Stimulated activated effector memory CD8-positive, alpha-beta T cell treated with anti-CD3 and anti-CD28 coated beads, Interleukin-12 subunit alpha, Interleukin-12 subunit beta, amount 100 ng/mL, for 72 hours (primary cell): ENCODE measurements at places on chromosomes 1 and 21.

GRCh38 chr1:223508796-223509195 lies 115.6 kb downstream of the CCDC185 start:
- DNase-seq = no peak

GRCh38 chr1:41580021-41580420 lies 95.5 kb upstream of the EDN2 start:
- no peak for DNase-seq

- no peak for DNase-seq
Observed at GRCh38 chr1:233459470-233459945, 132.0 kb downstream of the MAP3K21 start.

DNA sequence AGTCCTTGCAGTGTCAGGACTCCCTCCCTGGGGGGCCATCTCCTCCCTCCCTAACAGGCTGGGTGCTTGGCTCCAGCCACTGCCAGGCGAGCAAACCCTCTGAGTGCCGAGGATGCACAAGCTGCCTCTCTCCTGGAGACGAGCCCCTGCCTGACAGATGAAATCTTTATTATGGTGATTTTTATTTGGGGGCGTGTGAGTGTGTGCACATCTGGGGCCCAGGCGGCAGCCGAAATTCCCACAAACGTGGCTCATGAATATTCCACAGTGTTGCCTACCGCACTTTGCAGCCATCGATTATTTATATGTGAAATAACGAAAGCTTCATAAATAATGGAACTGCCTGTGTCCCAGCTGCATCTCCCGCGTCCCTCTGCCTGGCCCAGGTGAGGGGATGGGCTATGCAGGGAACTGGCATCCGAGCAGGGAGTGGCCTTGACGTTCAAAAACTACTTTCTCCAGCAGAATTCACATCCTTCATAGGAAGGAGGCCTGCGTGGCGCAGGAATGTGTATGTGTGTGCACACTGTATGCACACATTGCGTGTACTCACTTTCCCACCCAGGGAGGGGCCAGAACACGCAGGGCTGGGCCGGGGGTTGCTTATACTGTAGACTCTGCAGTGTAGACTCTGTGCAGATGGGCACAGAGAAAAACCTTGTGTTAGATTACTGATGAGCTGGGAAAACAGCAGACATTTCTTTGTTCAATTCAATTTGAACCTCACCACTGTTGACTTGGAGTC lies 73.1 kb downstream of the UBIAD1 start:
- no peak for DNase-seq

DNA sequence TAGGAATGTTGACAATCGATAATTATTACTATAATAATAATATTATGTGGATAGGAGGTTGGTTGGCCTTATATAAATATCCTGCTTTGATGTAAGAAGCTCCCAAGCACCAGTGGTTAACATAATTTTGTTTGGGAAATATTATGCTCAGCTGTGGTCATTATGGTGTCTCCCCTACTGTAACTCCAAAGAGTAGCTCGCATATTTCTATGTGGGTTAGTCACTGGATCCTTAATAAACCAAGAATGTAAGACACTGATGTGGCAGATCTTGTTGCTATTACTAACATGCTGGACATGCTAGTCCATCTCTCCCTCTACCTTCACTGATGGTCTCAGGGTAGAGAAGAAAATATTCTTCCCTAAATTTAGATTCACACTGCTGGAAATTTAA lies 79.2 kb upstream of the RALGPS2 start:
- no peak for DNase-seq

GRCh38 chr1:204128964-204129896 lies 22.6 kb downstream of the ETNK2 start:
- DNase-seq = peak; percentile 76

DNA sequence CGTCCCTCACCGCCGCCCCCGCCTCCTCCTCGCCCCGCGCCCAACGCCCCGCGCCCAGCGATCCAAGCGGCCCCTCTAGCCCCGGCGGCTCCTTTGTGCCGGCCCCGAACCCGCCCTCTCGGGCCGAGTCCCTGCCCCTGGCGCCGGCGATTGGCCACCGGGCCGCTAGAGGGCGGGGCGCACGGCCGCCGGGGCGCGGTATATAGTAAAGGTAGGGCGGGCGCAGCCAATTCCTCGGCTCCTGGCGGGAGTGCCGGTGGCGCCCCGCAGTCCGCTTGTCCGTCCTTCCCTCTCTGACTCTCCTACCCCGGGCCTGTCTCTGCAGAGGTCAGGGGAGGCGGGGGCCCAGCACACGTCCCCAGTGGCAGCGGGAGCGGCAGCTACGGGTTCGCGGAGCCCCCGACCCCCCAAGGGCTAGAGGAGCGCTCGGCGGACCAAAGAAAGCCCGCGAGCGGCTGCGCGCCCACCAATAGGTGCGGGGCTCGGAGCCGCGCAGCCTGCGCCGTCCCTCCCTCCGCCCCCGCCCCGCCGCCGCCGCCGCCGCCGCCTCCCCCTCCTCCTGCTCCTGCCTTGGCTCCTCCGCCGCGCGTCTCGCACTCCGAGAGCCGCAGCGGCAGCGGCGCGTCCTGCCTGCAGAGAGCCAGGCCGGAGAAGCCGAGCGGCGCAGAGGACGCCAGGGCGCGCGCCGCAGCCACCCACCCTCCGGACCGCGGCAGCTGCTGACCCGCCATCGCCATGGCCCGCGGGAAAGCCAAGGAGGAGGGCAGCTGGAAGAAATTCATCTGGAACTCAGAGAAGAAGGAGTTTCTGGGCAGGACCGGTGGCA lies at the start of gene ATP1B1:
ATP1B1 (plus strand) TSS at position 596 of the 826 bp plus-strand sequence; CDS start at position 736, 140 bp downstream.
- DNase-seq = peak; percentile 92

DNA sequence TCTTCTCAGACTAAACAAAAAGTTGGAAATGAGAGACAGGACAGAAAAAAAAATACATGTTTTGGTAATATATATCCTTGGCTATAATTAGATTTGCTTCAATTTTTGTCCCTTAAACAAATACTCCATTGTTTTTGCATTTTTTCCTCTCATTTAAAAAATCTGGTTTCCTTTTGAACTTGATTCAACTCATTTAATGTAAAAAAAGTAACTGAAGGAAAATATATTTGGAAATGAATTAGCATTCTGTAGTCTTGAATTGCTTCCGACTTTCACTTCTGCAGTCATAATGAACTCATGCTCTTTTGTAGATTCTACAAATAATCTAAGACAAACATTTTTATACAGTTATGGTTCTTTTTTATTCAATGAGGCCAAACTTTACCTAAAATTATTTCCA lies 309.1 kb downstream of the HMCN1 start:
- DNase-seq = no peak

GRCh38 chr1:243267471-243267880 lies 11.6 kb downstream of the SDCCAG8 start:
- DNase-seq = no peak

DNA sequence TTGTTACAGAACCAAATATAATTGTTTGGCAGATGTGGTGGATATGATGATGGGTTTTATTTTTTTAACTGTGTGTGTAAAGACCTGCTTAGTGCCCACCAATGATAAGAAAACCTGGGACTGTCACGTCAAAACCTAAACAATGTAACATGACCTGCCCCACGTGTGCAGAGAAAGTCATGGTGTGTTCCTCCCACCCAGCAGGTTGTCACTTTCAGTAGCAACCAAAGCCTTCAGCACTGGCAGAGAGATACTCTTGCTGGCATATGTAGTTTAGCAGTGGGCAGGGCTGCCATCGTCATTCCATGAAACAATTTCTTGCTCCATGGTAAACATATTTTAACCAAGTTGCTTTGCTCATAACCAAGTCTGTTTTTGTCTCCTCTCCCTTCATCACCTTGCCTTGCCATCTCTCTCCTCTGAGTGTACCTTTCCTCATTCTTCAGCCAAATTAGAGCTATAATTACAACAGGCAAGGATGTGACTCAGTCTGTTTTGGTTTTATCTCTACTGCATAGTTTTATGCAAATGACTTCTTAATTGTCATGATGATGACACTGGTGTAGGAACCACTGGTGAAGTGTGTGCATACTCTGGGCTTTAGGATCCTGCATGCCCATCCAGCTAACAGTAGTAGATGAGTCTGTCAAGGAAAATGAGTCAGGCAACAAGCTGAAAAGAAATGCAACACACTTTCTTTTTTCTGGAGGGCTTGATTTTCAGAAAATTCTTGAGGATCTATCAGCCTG lies 150.3 kb downstream of the EDEM3 start:
- DNase-seq = no peak

DNA sequence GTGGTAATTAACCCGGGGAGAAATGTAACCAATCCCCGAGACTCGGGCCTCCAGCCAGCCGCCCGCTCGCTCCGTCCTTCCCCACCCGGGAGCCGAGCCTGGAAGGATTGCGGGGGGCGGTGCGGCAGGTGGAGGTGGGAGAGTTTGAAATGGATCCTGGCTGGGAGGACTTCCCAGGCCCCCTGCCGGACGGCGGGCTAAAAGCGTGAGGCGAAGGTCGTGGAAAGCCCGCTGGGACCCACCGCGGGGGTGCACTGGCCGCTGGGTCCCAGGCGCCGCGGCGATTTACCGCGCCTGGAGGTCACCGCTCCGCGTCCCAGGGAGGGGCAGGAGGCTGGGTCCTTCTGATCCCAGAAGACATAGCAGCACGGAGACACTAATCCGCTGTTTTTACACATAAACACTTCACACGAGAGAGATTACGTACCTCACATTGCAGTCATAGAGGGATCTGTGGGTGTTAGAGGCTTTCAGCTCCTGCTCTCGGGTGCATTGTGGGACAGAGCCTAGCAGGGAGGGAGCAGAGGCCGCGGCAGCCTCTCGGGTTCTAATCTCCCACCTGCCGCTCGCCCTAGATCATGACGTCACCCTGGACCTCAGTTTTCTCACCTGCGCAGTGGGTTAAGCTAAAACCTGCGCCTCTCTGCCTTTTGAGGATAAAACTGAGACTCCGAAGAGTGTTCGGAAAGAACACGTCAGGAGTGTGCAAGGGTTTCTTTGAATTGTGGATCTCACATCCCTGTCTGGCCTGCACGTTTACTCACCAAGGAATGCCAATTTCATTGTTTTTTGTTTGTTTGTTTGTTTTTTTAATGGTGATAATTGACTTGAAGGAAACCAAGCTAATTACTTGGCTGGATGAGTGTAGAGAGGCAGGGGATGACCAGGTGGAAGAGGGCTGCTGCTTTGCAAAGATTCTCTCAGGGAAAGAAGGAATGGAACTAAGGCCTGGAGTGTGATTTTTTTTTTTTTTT lies 17.1 kb upstream of the TMEM9 start:
- DNase-seq = peak; percentile 29

DNA sequence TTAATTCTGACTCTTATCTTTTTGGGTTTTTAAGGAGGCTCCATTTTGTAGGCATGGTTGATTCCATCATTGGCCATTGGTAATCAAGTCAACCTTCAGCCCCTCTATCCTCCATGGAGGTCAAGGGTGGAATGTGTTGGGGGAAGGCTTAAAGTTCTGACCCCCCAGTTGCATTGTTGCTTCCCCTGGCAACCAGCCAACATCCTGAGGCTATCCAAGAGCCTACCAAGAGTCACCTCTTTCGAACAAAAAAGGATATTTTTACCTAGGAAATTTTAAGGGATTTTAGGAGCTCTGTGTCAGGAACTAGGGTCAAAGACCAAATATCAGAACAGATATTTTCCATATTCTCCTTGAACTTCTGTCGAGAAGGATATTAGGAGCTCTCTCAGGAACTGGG lies 251.8 kb downstream of the RYR2 start:
- DNase-seq = no peak

- no peak for DNase-seq
Observed at GRCh38 chr1:30413111-30413440, 310.3 kb downstream of the MATN1 start.

DNA sequence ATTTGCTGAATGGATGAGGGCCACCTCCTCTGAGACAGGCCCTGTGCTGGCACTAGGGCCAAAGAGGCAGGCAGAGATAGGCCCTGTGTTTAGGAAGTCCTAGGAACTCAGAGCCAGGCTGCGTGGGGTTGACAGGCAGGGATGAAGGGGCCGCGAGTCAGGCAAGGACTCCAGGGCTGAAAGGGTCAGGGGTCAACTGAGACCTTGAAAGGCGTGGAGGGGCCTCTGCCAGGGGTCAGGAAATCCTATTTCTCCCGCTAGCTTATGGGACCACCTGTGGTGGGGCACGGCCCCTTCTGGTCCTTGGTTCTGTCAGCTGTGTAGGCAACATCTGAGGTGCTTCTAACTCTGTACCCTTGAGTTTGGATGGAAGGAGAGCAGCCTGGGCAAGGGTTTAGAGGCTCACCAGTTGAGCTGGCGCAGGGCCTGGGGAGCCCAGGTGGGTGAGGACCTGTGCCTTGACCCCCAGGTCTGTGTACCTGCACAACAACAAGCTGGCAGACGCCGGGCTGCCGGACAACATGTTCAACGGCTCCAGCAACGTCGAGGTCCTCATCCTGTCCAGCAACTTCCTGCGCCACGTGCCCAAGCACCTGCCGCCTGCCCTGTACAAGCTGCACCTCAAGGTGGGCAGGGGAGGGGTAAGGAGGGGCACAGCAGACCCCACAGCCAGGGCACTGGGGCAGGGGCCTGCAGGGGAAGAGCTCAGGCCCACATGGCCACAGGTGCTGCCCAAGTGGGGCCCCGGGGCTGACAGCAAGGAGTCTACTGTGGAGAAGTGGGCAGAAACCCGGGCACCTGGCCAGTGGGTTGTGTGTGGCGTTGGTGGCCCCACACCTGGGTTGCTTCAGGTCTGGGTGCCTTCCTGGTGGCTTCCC lies 14.9 kb downstream of the PODN start:
- no peak for DNase-seq

GRCh38 chr21:29238053-29238966 lies 60.4 kb upstream of the BACH1 start:
- no peak for DNase-seq

- DNase-seq = no peak
Observed at GRCh38 chr21:21661741-21662140, 663.5 kb downstream of the NCAM2 start.

- DNase-seq = no peak
Observed at GRCh38 chr1:3018576-3018975, 2.7 kb upstream of the ACTRT2 start.
